AG09309 (cell line): ENCODE measurements at places on chromosomes 16 and 17.

DNA sequence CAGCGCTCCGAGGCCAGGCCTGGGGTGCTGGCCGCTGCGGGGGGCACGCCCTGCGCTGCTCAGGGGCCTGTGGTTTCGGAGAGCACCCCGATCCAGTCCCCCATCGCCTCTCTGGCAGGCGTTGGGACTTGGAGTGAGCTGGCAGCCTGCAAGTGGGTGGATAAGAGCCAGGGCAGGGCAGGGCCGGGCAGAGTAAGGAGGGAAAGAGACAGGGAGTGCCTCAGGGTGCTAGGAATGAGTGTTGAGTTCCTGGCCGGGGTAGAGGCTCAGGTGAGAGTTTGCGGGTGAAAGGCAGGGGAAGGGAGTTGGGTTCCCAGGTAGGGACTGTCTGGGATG lies 1.3 kb downstream of the CDH13 start:
- DNase-seq: no peak

- no peak for DNase-seq
Measured at GRCh38 chr17:76843703-76844484, 24.3 kb upstream of the MGAT5B start.

GRCh38 chr16:67246756-67247191 lies 507 bp downstream of the FHOD1 start:
- DNase-seq: no peak

DNA sequence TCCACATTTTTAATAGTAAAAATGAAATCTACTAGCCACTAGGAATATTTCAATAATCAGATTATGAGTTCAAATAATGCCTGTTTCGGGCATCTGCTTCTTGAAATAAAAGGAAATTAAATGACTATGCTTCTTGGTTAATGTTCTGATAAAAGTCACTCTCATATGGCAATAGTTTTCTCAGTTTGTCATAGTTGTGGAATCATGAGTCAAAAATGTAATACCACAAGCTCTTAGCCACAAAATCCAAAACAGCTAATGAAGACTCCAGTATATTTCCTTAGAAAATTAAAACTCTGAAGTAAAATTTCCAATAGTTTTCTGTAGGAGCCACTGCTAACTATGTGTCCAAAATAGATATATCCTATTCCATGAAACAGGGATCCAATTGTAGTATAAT lies 676.3 kb upstream of the CDH8 start:
- no peak for DNase-seq

DNA sequence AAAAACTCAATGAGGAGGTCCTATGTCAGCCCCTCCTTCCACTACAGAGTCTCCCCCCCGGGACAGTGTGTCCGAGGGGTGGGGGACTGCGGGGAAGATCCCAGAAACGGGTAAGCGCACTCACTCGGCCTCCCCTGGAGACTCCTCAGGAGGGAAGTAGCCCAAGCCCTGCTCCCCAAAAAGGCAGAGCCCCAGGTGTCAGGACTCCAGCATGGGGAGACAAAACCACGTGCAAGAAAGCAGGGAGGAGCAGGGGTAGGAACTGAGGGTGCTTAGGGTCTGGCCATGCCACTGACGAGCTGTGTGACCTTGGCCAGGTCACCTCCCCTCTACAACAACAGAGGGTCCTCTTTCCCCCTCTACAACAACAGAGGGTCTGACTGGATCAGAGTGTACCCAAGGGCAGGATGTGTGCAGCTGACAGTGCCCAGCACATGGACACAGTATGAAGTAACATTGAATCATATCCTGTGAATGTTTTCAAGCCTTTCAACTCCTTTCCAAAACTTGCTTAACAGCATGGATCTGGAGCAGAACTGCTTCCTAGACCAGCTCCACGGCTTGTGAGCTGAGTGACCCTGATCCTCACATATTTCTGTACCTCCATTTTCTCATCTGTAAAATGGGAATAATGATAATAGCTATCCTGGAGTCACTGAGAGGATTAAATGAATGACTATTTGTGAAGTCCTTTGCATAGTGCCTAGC lies 2.1 kb upstream of the NAGS start:
- DNase-seq: peak; percentile 65
